ENCODE measurements at places on chromosomes 7 and 10. TPM values are rescaled to one million over a fixed set of nuclear protein-coding genes. Genes with fewer than 3 reads are reported as not detected.

GRCh38 chr10:113187063-113187777 lies 237.2 kb downstream of the TCF7L2 start:
- DNase-seq = peak; percentile 23

GRCh38 chr10:132652936-132653590 lies 115.5 kb downstream of the INPP5A start:
- DNase-seq = no peak

DNA sequence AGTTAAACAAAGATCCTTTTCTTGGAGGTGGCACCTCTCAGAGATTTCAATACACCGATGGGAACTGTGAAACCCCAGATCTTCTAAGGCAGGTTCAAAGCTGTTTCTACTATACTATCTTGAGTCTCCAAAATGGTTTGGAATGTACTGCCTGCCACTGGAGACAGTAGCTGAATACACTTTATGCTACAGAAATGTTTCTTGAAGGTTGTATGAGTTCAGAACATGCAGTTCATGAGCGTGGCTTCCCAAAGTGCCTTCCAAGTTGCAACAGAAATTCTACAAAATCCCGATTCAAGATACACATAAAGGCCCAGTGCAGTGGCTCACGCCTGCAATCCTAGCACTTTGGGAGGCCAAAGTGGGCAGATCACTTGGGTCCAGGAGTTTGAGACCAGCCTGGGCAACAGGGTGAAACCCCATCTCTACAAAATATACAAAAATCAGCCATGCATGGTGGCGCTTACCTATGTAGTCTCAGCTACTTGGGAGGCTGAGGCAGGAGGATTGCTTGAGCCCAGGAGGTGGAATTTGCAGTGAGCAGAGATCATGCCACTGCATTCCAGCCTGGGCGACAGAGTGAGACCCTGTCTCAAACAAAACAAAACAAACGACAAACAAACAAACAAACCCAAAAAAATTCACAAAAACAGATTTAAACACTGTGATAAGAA lies 36.3 kb downstream of the FAM171A1 start:
- no peak for DNase-seq

DNA sequence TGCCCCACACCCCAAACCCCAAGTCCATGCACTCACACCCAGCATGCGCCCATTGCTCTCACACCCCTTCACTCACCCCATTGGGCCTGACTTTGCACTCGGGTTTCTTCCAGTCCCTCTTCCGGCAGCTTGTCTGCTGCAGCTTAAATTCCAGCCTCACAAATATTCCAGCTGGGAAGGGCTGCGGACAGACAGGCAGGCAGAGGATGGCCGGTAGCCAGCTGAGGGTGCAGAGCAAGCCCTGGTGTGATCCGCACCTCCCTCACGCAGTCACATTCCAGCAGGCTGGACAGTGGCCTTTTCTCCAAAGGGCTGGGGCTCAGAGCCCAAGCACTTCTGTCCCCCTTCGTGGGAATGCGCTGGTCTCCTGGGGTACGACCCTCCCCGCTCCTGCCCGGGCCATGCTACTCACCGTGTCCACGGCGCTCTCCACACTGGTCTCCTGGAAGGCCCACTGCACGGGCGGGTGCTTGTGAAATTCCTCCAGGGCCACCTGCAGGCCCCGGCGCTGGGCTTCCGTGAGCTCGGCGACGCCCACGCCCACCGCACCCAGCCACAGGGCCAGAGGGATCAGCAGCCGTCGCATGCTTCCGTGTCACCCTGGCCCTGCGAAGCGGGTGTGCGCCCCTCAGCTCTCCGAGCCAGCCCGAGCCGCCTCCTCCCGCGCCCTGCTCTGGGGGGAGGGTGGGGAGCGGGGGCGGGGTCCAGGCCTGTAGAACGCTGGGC lies 1.2 kb downstream of the RARRES2 start:
- no peak for DNase-seq

DNA sequence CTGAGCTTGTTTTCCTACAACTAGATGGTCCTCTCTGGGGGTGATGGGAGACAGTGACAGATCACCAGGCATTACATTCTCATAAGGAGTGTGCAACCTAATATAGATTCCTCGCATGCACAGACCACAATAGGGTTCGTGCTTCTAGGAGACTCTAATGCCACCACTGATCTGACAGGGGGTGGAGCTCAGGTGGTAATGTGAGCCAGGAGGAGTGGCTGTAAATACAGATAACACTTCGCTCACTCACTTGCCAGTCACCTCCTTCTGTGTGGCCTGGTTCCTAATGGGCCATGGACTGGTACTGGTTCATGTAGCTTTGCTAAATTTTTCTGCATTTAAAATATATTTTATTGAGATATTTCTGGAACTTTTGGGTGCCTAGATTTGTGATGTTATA lies 202.3 kb upstream of the ZNF32 start:
- no peak for DNase-seq

- no peak for DNase-seq
These were observed 29.1 kb upstream of the RHOBTB1 start for GRCh38 chr10:60973086-60973485.

DNA sequence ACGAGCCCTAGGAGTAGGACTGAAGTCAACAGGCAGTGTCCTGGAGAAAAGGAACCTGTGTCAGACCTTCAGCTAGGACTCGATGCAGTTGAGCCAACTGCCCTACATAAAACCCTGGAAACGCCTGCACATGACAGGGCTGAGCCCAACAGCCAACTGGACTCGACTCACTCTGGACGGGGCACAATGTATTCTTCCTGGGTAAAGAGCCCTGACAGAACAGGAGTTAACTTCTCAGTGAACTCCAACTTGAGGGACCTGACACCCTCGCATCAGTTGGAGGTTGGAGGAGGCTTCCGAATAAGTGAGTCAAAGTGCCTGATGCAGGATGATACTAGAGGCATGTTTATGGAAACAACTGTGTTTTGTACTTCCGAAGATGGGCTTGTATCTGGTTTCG lies 93.5 kb downstream of the KMT2E start:
- no peak for DNase-seq

- no peak for DNase-seq
These were observed 126.2 kb downstream of the RNF133 start for GRCh38 chr7:122572706-122573105.

GRCh38 chr10:96701265-96701664 lies 19.0 kb downstream of the PIK3AP1 start:
- no peak for DNase-seq

DNA sequence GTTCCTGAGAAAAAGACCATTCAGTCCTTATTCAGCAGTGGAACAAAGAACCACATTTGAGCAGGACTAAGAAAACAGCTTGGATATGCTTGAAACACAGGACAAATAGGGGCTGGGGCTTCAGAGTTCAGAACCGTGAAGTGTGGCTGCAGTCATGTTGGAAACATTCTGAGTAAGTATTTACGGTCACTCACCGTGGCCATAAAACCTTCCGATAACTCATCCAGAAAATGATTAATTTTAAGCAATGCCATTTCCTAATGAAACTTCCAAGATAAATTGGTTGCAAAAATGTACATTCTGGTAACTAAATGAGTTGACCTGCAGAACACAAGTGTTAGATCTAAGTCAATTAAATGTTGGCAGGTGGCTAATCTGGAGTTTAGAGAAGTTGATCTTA lies 279.2 kb downstream of the CXCL12 start:
- DNase-seq = no peak

DNA sequence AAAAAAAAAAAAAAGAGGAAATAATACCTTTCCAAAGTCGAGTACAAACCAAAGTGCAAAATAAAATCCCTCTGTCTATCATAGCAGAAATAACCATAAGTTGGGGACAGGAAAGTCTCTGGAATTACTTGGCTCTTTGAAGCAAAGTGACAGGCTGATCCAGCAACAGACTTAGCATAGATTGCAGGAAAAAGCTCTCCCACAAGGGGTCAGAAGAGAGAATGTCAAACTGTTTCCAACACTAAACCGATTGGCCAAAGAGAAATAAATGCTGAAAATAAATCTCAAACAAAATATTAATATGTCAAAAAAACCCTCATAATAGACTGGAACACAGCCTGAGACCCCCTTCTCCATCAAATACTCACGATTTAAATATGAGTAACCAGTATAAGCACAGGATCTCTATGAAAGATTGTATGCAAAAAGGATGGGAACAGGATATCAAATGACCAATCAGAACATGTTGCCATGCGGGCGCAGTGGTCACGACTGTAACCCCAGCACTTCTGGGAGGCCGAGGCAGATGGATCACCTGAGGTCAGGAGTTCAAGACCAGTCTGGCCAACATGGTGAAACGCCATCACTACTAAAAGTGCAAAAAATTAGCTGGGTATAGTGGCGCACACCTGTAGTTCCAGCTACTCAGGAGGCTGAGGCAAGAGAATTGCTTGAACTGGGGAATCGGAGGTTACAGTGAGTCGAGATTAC lies 1000.7 kb upstream of the LRRN3 start:
- peak; percentile 6 for DNase-seq

DNA sequence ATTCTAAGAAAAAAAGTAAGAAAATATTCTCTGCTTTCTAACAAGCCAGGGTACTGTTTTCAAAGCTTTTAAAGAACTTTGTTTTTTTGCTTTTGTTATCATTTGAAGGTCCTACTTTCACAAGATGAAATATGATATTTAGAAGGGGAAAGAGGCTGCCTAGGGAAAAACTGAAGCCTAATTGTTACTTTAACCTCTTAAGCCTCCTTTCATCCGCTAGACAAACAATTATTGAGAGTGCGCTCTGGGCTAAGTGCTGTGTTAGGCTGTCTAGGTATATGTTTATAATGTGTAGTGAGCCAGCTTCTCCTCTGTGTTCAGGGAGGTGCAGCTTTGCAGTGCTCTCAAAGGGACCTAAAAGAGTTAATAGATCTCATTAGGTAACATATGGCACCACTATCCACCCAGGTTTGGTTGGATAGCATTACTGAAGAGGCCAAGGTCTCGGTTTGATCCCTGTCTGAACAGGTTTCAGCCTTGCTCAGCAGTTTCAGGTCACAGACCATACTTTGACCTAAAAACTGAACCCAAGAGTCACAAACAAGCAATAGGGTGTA lies 17.9 kb downstream of the PDK4 start:
- DNase-seq = no peak

GRCh38 chr10:110612087-110612486 lies 32.0 kb upstream of the RBM20 start:
- no peak for DNase-seq

DNA sequence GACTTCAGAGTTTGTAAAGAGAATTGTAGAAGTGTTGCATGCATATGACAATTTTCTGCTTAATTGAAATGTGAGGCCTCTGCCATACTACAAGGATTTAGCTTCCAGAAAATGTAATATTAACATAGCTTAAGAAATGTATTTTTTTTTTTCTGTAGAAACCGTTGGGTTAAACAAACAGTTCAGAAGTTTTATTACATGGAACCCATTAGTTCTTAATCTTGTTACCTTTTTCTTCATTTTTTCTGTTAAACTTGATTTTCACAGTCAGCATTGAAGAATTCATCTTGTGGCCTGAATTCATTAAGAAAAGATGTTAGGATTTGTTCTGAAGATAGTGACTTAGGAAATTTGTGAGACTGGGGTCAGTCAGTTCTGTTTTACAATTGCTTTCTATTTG lies 4.9 kb downstream of the PTEN start:
- DNase-seq = no peak

DNA sequence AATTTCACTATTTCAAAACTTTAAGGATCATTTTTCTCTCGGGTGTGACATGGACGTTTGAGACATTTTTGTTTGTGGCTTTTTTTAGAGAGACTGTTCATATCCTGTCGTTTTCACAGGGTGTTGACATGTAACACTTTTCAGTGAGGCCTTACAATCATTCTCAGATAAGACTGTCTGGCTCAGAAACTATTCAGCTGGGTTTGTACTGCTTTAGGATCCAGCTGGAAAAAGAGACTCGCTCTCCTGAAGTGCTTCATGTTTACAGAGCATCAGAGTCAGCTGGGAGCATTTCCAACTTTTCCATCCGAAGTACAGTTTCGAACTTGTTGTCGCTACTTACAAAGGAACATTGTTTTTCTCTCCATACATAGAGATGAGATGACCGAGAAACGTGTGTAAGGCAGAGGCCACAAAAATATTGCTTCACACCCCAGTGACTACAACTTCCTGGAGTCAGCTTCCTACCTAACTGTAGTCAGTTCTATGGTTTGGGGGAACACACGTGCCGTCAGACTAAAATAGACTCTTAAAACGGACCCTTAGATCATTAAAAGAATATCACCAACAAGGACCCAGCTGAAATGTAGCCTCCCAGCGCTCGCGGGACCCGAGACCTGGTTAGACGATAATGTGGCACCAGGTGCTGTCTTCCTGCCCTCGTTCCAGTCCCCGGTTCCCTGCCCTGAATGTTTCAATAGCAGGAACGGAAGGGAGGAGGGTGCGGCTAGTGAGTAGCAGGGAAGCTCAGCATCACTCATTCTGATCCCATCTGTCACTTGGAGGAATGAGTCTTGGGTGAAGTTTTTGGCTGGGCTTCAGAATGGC lies 78.0 kb downstream of the MKI67 start:
- peak; percentile 96 for DNase-seq

DNA sequence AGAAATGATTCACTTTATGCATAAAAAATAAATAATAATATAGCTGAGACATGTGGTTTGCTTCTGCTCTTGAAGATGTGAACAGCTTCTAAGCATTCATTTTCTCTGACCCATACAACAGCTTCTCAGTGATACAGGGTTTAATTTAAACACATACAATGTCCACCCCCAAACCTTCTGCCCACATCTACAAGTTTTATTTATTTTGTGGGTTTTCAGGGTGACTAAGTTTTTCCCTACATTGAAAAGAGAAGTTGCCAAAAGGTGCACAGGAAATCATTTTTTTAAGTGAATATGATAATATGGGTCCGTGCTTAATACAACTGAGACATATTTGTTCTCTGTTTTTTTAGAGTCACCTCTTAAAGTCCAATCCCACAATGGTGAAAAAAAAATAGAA lies 17.2 kb downstream of the INHBA start:
- DNase-seq = no peak

DNA sequence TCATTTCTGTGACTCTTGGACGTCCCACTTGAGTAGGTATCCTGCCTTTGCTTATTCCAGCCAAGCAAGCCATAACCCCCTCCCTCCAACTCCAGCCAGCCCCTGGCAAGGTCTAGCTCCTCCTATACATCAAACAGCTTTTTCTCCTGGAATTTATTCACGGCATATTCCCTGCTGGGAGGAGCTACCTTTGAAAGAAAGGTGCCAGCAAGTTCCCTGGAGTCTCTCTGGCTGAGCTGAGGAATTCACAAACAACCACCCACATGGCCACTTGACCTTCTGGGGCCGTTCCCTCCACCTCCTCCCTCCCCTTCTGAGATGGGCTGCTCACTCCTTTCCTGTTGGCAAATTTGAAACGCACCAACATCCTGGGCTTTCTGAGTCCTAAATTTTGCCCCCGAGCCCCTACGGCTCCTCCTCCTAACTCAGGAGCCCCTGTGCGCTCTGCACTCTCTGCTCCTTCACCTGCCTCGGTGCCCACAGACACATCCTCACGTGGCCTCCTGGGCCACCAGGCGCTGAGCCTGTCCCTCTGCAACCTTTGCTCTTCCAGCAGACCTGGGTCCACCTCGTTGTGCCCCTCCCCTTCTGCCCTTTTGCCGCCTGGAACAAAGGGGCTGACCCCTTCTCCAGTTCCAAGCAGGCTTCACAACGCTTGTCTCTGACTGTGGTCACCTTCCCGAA lies 48.0 kb downstream of the HSPA12A start:
- no peak for DNase-seq

WNT8B gene
- under 0.01 TPM for total RNA-seq

CNPY1 gene
- not detected for total RNA-seq

CYP26A1 gene
- 0.63 TPM for total RNA-seq

CWF19L1 gene
- total RNA-seq = 29.0 TPM

MYH16 gene
- 0.13 TPM for total RNA-seq

EFCAB10 gene
- total RNA-seq = not detected
